Left renal pelvis (tissue), 4 donors: ENCODE measurements at places on chromosomes 7 and 10. TPM values are rescaled to one million over a fixed set of nuclear protein-coding genes. Genes with fewer than 3 reads are reported as not detected.

FAM25A gene
- polyA plus RNA-seq = not detected

NDUFB2 gene
- 167 TPM for polyA plus RNA-seq

SUMF2 gene
- polyA plus RNA-seq = 152 TPM

C10orf62 gene
- not detected for polyA plus RNA-seq

AUTS2 gene
- polyA plus RNA-seq = 69.8 TPM

MCM10 gene
- polyA plus RNA-seq = 10.8 TPM

OPALIN gene
- polyA plus RNA-seq = not detected

SNCG gene
- polyA plus RNA-seq = 4.8 TPM

ATE1 gene
- polyA plus RNA-seq = 39.1 TPM

SYT15 gene
- polyA plus RNA-seq = 8.3 TPM

UNCX gene
- 5.8 TPM for polyA plus RNA-seq

PRR15 gene
- polyA plus RNA-seq = 8.5 TPM
